Stimulated activated naive CD4-positive, alpha-beta T cell treated with Interleukin-2 at 50 U/mL for 16 hours (primary cell): ENCODE measurements at places on chromosomes 3 and 15.

GRCh38 chr15:61144055-61144454 lies 85.0 kb downstream of the RORA start:
- no peak for DNase-seq

DNA sequence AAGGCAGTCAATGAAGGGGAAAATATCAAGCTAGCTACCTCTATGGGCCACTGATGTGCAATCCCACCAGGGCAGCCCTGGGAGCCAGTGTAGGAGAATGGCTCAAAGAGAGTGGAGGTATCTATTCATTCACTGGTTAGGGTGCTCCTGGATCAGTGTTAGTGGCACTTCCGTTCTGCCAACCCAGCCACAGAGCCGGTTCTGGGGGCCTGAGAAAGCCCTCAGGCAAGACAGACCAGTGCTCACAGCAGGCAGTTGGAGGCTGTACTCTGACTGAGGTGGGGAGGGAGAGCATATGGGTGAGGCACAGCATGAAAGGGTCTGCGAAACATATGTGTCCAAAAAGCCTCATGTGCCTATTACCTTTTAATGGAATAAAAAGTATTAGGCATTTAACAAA lies 109.3 kb downstream of the KCNMB2 start:
- no peak for DNase-seq

DNA sequence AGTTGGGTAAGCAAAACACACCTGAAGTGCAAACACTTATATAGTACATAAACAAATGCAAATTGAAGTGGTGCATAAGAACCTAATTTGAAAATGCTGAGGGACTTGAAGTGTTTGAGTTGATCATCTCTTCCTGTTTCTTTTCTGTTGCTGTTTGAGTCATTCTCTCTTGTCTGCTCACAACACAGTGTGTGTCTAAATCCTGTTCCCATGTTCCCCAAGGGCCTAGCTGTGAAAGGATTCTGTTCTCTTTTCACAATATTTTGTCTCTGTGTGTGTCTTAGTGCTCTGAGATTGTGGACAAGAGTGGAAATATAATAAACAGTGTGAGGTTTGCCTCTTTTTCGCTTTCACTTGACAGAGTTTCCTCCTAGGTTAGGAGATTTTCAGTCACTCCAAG lies 6.1 kb downstream of the CD96 start:
- no peak for DNase-seq

GRCh38 chr3:48423241-48423882 lies 6.5 kb downstream of the PLXNB1 start:
- no peak for DNase-seq

DNA sequence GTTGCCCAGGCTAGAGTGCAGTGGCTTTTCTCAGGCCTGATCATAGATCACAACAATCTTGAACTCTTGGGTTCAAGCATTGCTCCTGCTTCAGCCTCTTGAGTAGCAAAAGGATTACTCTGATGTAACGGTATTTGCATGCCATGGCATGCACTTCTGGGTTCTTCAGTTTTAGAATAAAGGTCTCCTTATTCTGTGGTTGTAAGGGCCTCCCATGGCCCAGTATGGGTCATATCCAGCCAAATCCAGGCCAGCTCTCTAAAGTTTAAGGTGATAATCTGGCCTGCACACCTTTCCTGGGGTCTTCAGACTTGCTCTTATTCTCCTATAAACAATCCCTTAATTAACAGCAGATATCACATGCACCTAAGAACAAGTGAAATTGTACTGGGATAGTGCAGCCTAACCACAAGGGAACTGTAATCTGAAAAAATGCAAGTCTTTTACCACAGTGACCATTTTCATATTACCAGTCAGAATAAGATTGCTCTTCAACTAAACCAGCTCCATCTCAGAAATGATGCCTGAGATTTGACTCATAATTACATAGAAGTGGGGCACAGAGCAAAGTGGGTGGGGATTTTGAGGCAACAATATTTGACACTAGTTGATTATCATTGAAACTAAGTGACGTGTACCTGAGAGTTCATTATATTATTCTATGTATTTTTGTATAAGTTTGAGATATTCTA lies 25.4 kb downstream of the COMMD2 start:
- DNase-seq, result no peak

DNA sequence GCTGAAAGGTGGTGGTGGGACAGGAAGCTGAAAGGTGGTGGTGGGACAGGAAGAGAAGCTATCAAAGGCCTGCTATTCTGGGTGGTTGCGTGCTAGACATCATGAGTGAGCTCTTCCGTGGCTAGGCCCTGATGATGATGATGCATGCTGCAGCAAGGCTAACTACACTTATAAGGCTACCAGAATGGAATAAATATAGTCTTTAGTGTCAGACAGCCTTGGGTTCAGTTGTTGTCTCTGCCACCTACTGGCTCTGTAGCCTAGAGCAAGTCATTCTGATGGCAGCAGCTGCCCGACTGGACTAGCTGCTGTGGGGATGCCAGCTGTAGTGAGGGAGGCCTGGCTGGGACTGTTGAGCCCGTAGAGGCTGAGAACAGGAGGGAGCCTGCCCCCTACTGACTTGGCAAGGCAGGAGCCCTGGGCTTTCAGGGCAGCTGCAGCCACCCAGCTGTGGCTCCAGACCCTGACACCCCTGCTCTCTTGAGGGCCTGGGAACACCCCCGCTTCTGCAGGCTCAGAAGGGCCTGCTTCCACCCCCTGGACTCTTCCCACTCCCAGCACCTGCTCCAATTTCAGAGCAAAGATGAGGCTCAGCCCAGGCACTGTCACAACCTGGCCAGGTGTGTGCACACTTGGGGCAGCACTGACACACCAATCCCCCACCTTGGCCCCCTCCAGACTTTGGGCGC lies 21.4 kb upstream of the ZBED2 start:
- DNase-seq, result peak; percentile 79

DNA sequence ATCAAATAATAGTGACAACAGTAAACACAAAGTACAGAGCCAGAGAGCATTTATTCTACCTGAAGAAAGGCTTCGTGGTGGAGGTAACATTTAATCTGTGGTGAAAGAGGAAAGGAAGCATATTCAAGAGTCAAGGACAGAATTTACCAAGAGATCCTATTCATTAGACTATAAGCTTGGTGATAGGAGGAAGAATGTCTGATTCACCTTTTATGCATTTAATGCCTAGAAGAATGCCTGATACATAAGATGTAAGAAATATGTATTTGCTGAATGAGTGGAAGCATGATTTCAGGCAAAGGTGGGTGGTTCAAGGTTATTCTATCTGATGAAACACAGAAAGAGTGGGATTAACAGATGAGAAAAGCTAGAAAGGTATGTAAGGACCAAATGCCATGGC lies 119.8 kb downstream of the SERPINI1 start:
- no peak for DNase-seq

- DNase-seq, result no peak
Observed at GRCh38 chr3:167930453-167930852, 165.3 kb downstream of the GOLIM4 start.

DNA sequence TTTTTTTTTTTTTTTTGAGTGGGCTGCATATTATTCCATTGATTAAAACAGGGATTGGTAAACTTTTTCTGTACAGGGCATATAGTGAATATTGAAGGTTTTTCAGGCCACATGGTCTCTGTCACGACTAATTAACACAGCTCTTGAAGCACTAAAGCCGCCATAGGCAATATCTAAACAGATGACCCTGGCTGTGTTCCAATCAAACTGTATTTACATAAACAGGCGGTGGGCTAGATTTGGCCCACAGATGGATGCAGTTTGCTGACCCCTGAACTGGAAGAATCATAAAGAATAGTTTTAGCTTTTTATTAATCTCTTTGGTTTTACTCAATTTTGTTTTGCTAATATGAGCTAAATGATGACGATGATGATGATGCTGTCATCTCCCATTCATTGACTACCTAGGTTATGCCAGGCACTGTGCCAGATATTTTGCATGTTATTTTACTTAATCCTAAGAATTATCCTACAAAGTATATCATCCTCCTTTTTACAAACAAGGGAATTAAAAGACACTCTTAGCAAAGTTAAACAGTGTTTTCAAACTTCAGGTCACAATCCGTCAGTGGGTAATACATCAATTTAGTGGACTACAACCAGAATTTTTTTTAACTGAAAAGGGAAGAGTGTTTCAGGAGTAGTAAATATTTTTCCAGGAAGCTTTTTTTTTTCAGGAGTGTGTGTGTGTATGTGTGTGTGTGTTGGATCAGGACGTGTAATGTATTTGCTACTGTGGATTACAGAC lies 54.3 kb downstream of the LMCD1 start:
- DNase-seq, result no peak

- DNase-seq, result no peak
Observed at GRCh38 chr3:189685860-189686259, 54.7 kb downstream of the TP63 start.

- DNase-seq, result no peak
Observed at GRCh38 chr3:24222165-24222805, 272.4 kb downstream of the THRB start.

DNA sequence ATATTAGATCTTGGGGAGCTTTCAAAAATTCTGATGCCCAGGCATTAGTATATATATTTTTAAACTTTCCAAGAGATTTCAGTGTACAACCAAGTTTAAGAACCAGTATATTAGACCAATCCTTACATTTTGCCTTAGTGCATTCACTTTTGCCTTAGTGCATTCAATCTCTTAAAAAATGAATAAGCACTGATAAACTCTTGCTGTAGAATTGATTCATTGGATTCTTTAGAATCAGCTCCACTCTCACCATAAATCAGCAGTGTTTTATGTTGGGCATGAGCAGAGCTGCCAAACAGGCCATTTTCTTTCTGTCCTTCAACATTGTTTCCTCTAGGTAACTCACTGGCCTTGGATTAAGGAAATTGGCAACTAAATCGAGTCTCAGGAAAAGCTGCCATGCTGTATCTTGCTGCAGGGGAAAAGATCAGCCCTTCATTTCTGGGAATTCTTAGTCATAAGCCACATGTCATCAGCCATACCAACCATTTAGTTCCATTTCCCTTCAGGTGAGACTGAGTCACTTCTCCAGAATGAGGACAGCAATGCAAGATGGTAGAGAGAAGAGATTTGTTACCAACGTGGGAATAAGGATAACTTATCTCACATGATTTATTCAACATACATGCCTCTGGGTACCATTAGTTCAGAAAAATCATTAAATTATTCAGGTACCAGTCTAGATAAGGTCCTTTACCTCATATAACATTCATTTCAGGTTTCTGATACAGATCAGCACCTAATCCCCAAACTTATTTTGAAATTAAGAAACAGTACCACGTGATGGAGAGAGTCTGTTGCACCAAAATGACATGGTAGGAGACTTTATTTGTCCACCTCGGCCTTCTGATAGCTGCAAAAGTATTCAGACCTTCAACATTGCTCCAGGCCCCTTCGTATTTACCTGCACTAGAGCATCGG lies 192.5 kb downstream of the P3H2 start:
- no peak for DNase-seq
